Bronchial epithelial cell (primary cell): ENCODE measurements at places on chromosomes 2 and 18.

- no peak for DNase-seq
Measured at GRCh38 chr2:18067588-18068384, 189.3 kb downstream of the KCNS3 start.

DNA sequence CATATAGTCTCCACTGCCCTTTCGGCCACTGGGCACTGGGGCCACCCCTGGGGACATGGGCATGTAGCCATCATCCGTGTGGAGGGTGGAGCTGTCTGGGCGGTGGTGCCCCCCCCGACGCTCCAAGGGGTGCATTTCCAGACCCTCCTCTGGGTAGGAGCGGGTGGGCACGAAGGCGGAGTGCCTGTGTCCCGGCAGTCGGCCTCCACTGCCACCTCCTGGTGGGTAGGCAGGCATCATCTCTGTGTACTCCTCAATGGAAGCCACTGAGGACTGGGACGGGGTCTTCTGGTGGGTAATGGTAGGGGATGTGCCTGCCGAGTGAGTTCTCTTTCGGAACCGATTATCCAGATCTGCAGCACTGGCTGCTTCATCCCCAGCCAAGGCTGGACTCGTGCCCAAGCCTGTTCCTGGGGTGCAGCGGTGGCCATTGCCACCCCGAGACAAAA lies 2.8 kb downstream of the IRS1 start:
- DNase-seq, result no peak

- DNase-seq, result no peak
Measured at GRCh38 chr18:8252371-8252770, 356.9 kb upstream of the RAB12 start.

DNA sequence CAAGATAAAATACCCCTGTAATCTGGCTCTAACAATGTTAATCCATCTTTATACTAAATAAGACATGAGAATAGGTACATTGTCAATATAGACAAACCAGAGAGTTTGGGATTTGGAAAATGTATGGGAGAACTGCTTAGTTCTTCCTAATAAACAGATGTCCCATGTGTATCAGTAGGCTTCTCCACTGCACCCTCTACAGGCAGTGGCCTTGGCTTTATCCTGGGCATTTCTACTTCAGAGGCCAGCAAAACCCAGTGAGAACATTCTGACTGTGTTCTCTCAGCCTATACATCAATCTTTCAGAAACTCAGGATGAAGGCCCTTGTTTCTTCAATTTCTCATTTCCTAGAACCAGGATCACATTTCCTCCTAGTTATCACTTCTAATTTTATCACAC lies 1167.5 kb upstream of the ACVR2A start:
- peak; percentile 18 for DNase-seq

DNA sequence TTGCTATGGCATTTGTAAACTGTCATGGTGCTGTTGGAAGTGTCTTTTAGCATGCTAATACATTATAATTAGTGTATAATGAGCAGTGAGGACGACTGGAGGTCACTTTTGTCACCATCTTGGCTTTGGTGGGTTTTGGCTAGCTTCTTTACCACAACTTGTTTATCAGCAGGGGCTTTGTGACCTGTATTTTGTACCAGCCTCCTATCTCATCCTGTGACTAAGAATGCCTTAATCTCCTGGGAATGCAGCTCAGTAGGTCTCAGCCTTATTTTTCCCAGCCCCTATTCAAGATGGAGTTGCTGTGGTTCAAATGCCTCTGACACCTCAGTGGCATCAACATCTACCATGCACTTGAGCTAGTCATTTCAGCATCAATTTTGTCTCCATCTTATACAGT lies 29.7 kb downstream of the LYPD6 start:
- DNase-seq, result peak; percentile 47

- DNase-seq, result no peak
Measured at GRCh38 chr18:26286008-26286407, 59.8 kb downstream of the TAF4B start.

DNA sequence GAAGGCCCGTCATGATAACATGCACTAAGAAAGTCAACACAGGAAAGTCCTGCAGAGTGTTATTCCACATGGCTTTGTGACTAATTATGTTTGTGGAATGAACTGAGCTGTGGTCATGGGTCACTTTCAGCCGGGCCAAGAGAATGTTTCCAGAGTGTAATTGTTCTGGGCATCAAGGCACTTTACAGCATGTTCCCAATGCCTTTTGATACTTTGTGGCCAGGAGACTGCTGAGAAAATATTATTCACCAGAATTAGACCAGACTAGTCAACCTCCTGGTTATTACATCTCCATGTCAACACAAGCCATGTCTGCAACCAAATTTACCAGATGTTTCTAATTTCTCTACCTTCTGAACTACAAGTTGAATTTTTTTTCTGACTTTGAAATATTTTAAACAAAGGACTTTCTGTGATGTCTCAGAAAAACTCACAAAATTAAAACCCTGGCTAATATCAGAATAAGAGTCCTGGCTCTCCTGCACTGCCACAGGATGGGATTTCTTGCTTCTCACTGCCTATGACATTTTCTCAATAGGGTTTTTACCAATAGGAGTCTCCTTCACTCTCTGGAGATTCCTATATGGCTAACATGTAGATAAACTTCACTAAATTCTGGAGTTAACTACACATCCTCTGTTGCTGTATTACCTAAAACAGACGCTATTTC lies 90.6 kb upstream of the WDR75 start:
- no peak for DNase-seq

DNA sequence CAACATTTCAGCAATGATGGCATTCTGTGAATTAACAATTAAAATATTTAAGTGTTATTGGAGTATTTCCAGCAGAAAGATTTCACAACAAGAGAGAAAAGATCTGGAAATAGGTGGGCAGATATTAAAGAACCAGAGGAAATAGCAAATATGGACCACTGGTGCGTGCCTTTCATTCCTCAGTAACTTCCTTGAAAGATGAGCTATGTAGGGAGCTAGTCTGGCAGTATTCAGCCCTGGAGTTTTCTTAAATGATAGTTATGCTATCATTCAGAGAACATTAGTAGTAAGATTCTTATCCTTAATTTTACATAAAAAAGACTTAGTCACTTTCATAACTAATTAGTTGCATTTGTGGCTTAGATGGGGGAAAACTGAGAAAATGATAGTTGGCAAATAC lies 41.5 kb downstream of the TANC1 start:
- no peak for DNase-seq

- DNase-seq, result peak; percentile 15
Measured at GRCh38 chr18:45482286-45482685, 133.0 kb upstream of the SLC14A2 start.

DNA sequence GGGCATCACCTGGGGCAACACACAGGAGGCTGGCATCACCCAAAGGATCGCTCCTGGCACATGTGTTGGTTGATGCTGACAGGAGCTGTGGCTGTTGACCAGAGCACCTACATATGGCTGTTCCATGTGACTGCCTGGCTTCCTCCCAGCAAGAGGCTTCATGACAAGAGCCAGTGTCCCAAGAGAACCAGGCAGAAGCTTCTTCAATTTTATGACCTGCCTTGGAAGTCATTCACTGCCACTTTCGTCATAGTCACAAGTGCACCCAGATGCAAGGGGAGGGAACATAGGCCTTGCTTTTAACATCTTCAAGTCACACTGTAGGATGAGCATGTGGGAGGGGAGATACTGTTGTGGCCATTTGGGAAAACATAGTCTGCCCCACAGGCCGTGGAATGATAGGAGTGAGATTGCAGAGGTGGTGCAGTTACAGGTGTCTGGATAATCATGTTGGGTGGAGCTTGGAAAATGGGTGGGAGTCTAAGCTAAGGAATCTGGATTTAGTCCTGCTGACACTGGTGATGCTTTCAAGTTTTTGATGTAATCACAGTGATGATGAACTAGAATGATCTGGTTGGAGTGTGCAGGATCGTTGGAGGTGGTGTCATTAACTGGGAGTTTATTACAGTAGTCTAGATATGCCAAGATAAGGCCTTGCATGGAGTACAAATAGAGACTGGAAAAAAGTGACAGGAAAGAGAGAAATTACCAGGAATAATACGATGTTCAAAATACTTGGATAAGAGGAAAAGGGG lies 107.0 kb downstream of the RAPGEF4 start:
- no peak for DNase-seq

- DNase-seq, result no peak
Measured at GRCh38 chr2:62465741-62466502, 40.1 kb downstream of the TMEM17 start.

- DNase-seq, result peak; percentile 84
Measured at GRCh38 chr18:23209031-23209430, 73.7 kb downstream of the CABLES1 start.

DNA sequence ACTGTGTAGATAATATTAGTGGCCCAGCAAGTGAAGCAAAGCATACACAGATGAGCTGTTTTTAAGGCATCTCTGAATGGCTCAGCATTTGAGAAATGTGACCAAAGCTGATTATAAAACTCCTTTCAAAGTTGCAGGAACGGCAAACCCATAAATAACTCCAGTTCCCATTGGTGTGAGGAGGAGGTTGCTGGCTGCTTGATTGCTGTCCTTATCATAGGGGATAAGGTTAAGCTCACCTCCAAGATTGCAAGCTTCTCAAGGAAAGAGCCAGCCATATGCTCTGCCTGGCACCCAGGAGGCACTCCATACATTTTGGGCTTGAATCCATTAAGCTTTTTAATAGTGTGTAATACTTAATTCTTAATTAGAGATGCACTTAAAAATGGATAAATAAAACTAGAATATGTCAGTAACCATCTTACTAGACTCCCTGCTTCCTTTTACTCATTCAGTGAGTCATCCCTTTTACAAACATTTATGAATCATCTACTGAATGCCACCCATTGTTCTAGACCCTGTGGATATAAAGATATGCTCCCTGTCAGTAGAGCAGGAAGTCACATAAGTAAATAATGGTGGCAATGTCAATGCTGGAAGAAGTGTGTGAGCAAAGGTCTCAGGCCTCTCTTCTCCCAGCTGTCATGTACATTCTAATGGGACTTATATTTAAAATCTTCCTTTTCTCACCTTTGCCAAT lies 99.3 kb downstream of the SPATS2L start:
- DNase-seq, result peak; percentile 95

- DNase-seq, result no peak
Measured at GRCh38 chr2:16614314-16614860, 51.2 kb downstream of the CYRIA start.

GRCh38 chr2:67839668-67840067 lies 223.1 kb downstream of the C1D start:
- DNase-seq, result no peak

DNA sequence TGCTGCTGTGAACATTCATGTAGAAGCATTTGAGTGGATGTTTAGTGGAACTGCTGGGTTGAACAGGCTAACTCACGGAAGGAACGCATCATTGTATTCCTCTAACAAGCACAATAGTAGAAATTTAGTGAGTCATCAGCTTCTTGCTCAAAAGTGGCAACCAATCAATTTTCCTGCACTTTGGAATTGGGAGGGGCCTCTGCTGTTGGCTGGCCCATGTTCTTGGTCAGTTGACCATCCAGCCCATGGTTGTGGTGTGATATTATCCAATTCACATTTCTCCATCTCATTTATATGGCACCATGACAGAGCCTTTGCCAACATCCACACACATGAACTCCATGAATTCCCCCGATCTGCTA lies 95.0 kb downstream of the TNFRSF11A start:
- peak; percentile 65 for DNase-seq

DNA sequence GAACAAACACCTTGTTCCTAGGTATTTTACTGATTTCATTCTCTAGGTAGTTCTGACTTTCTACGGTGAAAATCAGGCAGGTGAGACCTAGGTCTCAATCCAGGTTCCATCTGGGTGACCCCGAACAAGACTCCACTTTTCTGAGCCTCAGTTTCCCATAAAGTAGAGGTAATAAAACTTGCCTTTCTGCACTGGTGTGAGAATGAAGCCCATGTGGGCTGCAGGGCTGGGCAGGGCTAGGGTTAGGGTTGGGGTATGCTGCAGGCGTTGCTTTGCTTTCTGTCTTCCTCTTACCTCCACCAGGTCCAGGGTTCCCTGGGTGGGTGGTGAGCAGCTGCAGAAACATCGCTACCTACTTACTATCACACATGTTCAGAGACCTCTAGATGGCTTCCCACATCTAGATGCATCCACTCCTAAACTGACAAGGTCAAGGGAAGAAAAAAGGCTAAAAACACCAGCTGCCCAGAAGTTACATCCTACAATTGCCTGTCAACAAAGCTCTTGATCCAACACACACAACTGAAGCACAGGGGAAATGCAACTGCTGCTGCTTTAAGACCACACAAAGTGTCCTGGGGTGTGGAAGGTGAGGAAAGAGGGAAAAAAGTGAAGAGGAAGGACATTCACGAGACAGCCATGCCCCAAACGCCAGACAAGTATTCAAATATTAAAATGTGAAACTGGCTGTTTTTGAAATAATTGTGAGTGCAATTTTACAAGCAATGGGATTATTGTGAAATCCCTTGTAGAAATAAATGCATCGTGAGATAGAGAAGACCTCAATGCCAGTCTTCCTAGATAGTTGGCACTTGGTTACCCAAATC lies 23.5 kb downstream of the MBP start:
- no peak for DNase-seq

DNA sequence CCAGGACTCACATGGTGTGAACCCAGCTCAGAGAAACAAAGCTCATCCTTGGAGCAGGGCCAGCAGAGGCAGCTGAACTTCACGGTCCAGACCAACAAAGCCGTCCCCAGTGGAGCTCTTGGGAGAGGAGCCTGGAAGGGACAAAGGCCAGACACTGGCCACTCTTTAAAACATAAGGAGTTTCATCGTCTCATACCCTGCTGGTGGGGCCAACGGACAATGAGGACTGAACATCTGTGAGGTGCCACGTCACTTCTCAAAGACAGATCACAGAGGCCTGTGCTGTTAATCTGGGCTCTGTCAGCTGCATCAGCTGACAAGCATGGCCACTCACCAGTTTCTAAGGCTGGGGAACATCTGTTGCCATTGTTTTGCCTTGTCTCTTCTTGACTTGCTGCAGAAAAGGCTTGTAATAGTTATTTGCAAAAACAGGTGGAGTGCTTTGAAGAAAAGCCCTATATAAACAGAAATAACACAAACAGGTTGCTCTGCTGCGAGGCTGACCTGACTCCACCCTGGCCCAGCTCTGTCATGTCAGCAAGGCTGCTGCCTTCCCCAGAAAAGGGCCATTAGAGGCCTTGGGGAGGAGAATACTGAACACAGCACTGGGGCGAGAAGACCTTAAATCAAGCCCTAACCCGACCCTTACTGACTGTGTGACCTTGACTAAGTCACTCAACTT lies 68.1 kb upstream of the DAPL1 start:
- no peak for DNase-seq

- no peak for DNase-seq
Measured at GRCh38 chr2:205682971-205683501, 735 bp downstream of the NRP2 start.
